SJCRH30 (cell line): ENCODE measurements at places on chromosomes 4 and X. TPM values are rescaled to one million over a fixed set of nuclear protein-coding genes. Genes with fewer than 3 reads are reported as not detected.
A peak's percentile ranks its signal among the peaks of the same experiment; 100 is the strongest.

DNA sequence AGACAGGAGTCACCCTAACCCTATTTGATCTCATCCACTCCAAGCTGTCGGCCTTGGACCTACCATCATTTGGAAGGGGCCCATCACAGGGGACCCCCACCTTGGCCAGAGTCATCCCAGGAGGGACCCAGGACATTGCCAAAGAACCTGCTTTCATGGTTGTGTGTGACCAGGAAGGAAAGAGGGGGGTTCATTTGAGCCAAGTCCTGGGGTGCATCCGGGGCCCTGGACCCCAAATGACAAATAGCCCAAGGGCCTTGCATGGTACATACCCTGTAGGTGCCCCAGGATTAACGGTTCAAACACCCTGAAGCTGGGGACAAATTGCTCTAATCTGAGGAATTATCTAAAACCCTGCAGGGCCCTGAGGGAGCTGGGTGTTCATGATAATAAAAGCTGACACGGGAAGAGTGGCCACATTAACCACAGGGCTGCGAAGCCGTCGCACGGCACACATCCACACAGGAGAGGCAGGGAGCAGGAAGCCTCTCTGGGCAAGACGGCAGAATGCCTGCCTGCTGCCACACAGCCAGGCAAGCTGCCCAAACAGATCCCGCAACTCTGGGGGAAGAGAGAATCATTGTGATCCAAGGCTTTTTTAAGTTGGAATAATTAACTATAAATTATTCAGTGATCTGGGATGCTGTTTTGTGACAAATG is 28.2 kb upstream of the PPP2R2C start:
- no peak for DNase-seq

DNA sequence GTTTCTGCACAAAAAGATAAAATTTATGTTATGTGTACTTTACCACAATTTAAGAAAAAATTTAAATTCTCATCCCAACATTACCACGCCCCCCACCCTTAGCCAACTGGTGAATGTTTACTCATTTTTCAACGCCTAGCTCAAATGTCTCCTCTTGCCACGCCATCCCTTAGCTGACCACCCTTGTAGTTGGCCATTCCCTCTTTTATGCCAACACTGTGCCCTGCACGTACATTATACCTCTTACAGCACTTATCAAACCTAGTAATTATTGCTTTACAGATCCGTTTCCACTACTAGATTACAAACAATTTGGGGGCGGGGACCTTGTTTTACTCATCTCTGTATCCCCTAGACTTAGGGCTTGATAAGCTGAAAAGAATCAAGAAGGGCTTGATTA is 644 bp downstream of the ERCC6L start:
- no peak for DNase-seq

C4orf36 gene
- 0.75 TPM in 1 of 2 replicates, not detected in the other for total RNA-seq

- no peak for DNase-seq
These were observed 33.0 kb downstream of the NAT8L start for GRCh38 chr4:2091990-2092668.

GRCh38 chrX:103637604-103638338 is 9.0 kb downstream of the TCEAL1 start:
- DNase-seq, result no peak

GRCh38 chr4:2478229-2478628 is 9.3 kb downstream of the RNF4 start:
- no peak for DNase-seq

- no peak for DNase-seq
These were observed 1.6 kb upstream of the AP1S2 start for GRCh38 chrX:15856222-15856587.

ABLIM2 gene
- 0.12 and 0.20 TPM in 2 replicates for total RNA-seq

DNA sequence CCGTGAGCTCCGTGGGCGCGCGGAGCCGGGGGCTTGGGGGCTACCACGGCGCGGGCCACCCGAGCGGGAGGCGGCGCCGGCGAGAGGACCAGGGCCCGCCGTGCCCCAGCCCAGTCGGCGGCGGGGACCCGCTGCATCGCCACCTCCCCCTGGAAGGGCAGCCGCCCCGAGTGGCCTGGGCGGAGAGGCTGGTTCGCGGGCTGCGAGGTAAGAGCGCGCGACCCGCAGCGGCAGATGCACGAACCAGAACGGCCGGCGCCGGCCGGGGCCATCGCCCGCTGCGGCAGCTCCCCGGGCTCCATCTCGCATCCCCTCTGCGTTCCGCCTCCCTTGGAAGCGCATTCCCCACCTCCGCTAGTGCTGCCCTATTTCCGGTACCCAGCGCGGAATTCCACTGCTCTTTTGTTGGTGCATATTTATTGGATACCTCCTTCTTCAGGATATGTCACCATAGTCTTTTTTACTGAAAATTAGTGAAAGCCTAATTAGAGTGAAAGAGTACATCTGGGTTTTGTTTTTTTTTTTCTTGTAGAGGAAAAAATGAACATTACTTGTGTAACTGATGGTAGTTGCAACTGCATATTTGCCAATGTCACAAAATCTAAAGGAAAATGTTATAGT is 797 bp downstream of the PKD2 start:
- DNase-seq, result peak; percentile 81

COL4A6 gene
- total RNA-seq, result 0.15 and 0.18 TPM in 2 replicates

DDIT4L gene
- 7.3 and 8.4 TPM in 2 replicates for total RNA-seq
